ENCODE measurements at places on chromosomes 12 and 14. TPM values are rescaled to one million over a fixed set of nuclear protein-coding genes. Genes with fewer than 3 reads are reported as not detected.

OLR1 gene
- 22.4 TPM for total RNA-seq

TAS2R46 gene
- total RNA-seq, result 1.5 TPM

RNASE3 gene
- total RNA-seq, result not detected

GRCh38 chr12:123150275-123150743, 581 bp downstream of the PITPNM2 start:
- DNase-seq, result no peak

PIK3C2G gene
- total RNA-seq, result 1.4 TPM

- no peak for DNase-seq
Measured at GRCh38 chr14:68282479-68283377, 463.1 kb downstream of the RAD51B start.

ZFHX2 gene
- total RNA-seq, result 5.3 TPM

All from PC-9 (cell line).